ENCODE measurements at places on chromosomes 2 and 18.

- DNase-seq = no peak
Measured at GRCh38 chr2:108309903-108310302, 21.2 kb downstream of the SULT1C2 start.

DNA sequence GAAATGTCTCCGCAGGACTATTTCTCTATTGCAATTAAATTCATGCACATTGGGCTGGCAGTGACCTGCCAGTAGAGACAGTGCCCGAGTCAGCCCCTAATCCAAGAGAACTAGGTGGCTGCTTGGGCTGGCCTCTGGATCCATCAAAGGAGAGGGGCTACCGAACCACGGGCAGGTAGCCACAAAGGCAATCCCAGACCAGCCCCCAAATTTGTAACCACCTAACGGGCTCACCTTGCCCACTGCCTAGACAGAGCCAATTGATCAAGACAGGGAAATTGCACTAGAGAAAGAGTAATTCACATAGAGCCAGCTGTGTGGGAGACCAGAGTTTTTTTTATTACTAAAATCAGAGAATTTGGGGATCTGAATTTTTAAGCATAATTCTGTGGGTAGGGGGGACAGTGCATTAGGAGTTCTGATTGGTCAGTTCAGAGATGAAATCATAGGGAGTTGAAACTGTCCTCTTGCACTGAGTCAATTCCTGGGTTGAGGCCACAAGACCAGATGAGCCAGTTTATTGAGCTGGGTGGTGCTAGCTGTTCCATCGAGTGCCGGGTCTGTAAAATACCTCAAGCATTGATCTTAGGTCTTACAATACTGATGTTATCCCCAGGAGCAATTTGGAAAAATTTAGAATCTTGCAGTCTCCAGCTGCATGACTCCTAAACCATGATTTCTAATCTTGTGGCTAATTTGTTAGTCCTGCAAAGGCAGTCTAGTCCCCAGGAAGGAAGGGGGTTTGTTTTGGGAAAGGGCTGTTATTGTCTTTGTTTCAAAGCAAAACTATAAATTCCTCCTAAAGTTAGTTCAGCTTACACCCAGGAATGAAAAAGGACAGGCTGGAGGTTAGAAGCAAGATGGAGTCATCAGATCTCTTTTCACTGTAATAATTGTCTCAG lies 260.4 kb upstream of the SP5 start:
- no peak for DNase-seq

DNA sequence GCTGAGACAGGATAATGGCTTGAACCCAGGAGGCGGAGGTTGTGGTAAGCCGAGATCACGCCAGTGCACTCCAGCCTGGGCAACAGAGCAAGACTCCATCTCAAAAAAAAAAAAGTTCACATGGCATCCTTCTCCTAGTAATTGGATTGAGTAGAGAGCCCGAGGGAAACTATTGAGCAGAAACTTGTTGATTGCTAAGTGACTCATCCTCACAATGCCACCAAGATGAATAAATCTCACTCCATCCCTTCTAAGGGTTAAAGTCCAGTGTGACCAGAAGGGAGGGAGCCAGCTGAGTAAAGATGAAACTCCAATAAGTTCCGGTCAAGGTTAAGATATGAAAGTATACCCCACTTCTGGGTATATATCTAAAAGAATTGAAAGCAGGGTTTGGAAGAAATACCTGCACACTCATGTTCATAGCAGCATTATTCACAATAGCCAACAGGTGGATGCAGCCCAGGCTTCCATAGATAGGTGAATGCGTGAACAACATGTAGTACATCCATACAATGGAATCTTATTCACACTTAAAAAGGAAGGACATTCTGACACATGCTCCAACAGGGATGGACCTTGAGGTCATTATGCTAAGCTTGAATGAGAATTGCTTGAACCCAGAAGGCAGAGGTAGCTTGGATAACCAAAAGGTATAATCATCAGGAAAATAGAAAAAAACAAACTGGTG lies 13.0 kb upstream of the FHL2 start:
- DNase-seq = no peak

DNA sequence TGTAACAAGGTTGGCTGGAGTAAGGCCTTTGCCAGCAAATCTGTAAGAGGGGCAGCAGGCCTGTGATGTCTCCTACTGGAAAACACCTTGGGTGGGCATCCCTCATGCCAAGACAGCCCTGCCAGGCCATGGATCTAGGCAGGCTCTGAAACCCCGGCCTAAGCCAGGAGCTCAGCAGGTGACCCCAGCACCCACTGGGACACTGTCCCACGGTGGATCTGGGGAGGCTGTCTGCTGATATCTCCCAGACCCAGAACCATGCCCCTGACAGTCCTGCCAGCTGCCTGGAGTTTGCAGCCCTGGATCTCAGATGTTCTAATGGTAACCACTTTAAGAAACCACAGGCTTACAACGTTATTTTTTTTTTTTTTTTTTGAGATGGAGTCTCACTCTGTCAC lies 117.7 kb downstream of the ZNF516 start:
- no peak for DNase-seq

GRCh38 chr2:71348302-71348701 lies 16.7 kb downstream of the ZNF638 start:
- DNase-seq = no peak

GRCh38 chr2:103138123-103138901 lies 376.5 kb downstream of the TMEM182 start:
- no peak for DNase-seq

- no peak for DNase-seq
Measured at GRCh38 chr2:185337033-185337432, 401.6 kb upstream of the FSIP2 start.
